ENCODE measurements at places on chromosomes 2 and 18. TPM values are rescaled to one million over a fixed set of nuclear protein-coding genes. Genes with fewer than 3 reads are reported as not detected.

Gene EFR3B
- total RNA-seq: 4.1 TPM

Gene RAX
- total RNA-seq: not detected

GRCh38 chr2:55160422-55160821 lies 71.7 kb downstream of the CLHC1 start:
- DNase-seq: no peak

- DNase-seq: no peak
Observed at GRCh38 chr2:28454016-28454930, 41.6 kb upstream of the PLB1 start.

Gene TSN
- 32.1 TPM for total RNA-seq

- DNase-seq: no peak
Observed at GRCh38 chr2:189791338-189792042, 7.2 kb downstream of the PMS1 start.

DNA sequence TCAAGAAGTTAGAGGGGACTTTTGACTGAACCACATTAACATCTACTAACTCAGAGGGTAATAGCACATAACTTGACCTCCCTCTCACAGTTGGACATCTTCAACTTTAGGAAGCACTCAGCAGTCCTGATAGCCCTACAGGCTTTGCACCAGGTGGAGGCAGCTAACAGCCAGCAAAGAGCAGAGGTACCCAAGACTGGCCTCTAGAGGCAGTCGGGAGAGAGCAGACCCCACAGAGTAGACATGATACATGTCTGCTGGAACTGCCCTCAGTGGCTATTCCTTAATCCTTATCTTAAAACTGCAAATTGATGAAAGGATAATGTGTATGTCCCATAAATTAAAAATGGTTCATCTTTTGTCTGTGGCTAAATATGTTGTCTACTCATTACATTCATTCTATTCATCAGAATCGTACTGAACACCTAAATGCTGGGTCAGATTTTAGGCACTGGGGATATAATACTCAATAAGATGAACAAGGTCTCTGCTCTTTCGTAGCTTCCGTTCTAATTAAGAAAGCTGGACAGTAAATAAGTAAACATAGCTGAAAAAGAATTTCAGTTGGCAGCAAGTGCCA lies 49.8 kb downstream of the CAB39 start:
- DNase-seq: no peak

DNA sequence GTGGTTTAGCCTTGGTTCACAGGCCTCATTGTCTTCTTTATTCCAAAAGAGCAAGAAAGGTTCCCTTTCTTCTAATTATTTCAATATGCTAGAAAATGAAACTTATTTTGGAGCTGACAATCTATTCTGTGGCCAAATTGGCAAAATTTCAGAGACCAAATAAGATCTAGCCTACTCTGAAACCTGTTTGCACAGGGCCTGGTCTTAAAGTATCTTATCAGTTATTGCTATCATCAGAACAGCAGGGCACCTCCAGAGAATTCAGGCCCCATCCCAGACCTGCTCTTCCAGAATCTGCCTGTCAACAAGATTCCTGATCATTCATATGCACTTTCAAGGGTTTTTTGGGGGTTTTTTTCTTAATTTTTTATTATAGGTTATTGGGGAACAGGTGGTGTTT lies 198.7 kb downstream of the ANAPC1 start:
- DNase-seq: no peak

DNA sequence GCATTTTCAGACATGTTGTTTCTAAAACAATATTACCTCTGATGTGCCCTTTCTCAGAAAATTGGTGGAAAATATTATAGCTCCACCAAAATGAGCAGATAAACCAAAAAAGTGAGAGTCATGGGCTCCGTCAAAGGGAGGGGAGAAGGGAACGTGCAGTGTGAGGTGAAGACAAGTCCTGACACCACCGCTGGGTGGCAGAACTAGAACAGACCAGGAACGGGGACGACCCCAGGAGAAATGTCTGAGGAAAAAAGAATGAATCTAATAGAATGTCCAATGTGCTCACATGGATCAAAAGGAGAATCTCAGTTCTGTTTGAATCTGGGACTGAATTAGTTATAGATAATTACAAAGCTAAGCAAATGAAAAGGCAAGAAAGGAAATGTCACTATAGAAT lies 22.6 kb upstream of the BCL2 start:
- DNase-seq: no peak

Gene SLC5A7
- total RNA-seq: 0.11 TPM

Gene MATN3
- 0.19 TPM for total RNA-seq

GRCh38 chr2:152682663-152683062 lies 34.6 kb downstream of the PRPF40A start:
- no peak for DNase-seq

DNA sequence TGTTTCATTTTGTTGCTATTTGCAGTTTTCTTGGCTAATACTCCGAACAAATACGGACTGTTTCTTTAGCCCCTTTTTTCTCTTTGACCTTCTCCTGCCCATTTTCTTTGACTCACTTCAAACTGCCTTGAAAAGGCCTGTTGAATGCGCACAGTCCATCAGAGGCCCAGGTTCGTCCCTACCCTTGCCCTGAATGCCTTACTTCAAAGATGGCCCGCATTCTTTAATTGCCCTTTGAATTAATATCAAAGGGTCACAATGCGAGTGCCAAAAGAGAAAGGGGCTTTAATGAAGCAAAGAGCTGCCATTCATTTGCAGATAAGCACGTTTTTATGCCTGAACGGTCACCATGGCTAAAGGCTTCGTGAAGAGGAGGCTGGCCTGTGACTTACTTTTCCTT lies 29.7 kb downstream of the PAX3 start:
- no peak for DNase-seq

DNA sequence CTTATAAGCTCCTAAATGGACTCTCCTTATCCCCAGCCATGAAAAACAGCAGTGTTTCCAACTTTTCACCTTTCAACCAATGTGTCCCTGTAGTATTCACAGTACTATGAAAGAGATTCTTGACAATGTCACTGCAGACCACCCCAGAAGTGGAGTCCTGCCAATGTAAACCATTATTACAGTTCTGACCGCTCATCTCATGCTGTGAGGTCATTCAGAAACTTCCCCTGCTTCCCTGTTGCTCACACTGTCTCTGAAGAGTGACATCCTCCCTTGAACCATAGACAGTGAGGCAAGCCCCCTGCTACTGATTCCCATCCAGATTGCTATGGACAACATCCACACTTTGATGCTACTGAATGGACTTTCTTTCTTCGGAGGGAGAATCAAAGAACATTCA lies 1523.7 kb upstream of the ACVR2A start:
- DNase-seq: no peak

DNA sequence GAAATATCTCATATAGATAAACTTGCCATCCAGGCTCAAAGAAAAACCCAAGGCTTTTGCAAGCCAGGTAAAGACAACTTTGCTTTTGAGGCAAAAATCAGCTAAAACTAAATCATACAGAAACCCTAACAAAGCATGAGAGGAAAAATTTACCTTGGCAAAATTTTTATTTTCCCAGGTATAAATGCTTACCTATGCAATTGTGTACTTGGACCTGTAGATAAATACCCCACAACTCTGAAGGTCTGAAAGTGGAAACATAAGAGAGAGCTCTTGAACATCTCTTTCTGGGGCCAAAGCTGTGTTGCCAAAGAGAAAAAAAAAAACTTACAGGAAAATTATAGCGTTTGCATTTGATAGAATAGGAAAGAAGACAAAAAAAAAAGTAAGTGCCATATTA lies 14.6 kb upstream of the CSRNP3 start:
- no peak for DNase-seq
